ENCODE measurements at places on chromosomes 3 and 15. TPM values are rescaled to one million over a fixed set of nuclear protein-coding genes. Genes with fewer than 3 reads are reported as not detected.

WDR93 gene
- total RNA-seq, result not detected

TRPM7 gene
- total RNA-seq, result 81.0 TPM

GREM1 gene
- total RNA-seq, result 0.10 TPM

NEK10 gene
- total RNA-seq, result 0.63 TPM

PLAAT1 gene
- total RNA-seq, result 0.52 TPM

CLDN16 gene
- total RNA-seq, result 0.10 TPM

GPR15 gene
- total RNA-seq, result 40.1 TPM

RAB5A gene
- total RNA-seq, result 150 TPM

PLA2G4D gene
- not detected for total RNA-seq

SMCO1 gene
- total RNA-seq, result not detected

ZBBX gene
- total RNA-seq, result not detected

TMIE gene
- total RNA-seq, result 0.31 TPM

GOLGA8N gene
- total RNA-seq, result 6.1 TPM

STAB1 gene
- total RNA-seq, result 42.6 TPM

ACAA1 gene
- total RNA-seq, result 34.8 TPM

MELTF gene
- total RNA-seq, result 9.1 TPM

TNK2 gene
- total RNA-seq, result 36.4 TPM

GRAMD1C gene
- 2.3 TPM for total RNA-seq

Measured in mononuclear cell (primary cell).